ENCODE measurements at places on chromosomes 11 and 22.

GRCh38 chr22:28977481-28977971 lies 84.1 kb downstream of the C22orf31 start:
- no peak for DNase-seq

DNA sequence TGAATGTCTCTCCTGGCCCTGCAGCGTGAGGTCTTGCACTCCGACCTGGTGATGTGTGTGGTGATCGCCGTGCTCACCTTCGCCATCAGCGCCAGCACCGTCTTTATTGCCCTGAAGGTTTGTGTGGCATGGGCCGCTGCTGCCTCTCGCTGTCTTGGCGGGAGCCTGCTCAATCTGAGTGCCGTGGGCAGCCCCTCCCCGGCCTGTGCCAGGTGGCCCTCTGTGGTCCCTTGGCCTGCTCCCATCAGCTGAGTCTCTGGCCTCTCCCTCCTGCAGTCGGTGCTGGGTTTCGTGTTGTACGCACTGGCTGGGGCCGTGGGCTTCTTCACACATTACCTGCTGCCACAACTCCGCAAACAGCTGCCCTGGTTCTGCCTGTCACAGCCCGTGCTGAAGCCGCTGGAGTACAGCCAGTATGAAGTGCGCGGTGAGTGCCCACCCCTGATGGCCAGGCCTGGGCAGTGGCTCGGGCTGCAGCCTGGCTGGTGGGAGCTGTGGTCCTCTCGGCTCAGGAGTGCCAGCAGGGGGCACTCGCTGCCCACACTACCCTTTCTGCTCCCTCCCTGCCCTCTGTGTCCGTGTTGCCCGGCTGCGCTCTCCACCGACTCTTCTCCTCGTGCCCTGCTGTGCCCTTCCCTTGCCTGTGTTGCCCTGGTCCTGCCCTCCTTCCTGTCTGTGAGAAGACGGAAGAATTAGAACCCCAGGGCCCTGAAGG lies 10.2 kb downstream of the PCNX3 start:
- DNase-seq = peak; percentile 68

- no peak for DNase-seq
Observed at GRCh38 chr22:50485221-50486131, 1.2 kb upstream of the MIOX start.

- no peak for DNase-seq
Observed at GRCh38 chr22:45188779-45189178, 25.1 kb downstream of the NUP50 start.

GRCh38 chr22:31503211-31503964 lies 7.1 kb downstream of the SFI1 start:
- DNase-seq = no peak

DNA sequence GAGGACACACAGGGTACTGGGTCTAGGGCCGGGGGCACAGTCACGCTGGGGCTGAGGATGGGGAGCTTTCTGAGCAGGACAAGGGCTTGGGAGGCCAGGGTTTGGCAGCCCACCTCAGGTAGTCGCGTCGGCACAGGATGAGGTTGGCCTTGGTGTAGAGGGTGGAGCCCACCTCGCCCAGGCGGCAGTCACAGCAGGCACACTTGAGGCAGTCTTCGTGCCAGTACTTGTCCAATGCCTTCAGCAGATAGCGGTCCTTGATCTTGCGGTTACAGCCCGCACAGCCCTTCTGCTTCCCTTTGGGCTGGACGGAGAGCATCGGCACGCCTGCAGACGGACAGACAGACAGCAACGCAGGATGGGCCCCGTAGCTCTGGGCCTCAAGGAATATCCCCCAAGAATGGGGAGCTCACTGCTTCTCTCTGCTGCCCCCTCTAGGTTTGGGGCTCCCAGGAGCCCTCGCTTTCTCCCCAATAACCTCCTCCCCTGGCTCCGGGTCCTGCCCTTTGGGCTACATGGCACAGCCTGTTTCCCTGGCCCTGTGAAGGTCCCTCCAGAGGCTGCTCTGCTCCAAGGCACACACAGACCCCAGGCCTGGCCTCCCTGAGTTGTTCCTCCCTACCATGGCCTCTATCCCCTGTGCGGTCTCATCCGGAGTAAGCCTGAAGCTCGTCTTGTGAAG lies 33.4 kb downstream of the LMO1 start:
- no peak for DNase-seq

DNA sequence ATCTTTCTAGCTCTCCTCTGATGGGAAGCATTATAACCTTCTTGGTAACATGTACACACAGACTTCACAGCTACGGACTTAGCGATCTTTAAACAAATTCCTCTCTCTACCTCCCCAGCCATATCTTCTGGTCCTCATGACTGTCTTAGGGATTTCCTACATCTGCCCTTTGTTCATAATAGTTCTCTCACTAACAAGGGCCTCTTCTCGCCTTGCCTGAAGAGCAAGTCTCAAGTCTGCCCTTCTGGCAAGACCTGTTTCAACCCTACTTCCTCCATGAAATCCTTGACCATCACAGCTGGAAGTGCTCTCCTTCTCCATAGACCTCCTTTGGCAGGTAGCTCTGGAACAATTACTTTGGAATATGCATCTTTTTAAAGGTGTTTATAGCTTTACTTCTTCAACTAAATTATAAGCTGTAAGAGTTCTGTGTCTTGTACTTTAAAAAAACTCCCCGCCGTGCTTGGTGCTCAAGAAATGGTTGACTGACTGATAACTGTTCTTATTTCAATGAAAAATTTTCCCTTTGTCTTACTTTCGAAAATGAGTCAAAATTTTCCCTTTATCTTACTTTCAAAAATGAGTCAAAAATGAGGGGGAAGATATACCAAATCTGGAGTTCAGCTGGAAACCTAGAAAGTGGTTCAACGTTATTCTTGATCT lies 34.7 kb downstream of the SNX19 start:
- no peak for DNase-seq

DNA sequence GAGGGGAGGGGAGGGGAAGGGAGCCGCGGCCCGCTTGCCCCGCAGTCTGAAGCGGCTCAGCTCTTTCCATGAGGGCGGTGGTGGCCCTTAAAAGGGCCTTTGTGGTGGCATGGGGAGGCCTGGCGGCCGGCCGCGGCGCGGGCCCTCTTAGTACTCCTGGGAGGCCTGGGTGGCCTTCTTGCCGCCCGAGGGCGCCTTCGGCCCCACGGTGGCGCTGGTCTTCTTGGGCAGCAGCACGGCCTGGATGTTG lies 6.9 kb downstream of the DPAGT1 start:
- DNase-seq = peak; percentile 79

- no peak for DNase-seq
Observed at GRCh38 chr11:2525941-2526807, 81.4 kb downstream of the KCNQ1 start.

DNA sequence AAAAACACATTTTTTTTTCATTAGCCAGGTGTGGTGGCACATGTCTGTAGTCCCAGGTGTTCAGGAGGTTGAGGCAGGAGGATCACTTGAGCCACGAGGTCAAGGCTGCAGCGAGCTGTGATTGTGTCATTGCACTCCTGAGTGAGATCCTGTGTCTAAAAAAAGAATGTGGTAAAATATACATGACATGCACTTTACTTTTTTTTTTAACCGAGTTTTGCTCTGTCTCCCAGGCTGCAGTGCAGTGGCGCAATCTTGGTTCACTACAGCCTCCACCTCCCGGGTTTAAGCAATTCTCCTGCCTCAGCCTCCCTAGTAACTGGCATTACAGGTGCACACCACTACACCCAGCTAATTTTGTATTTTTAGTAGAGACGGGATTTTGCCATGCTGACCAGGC lies 22.5 kb upstream of the CLDN5 start:
- no peak for DNase-seq
